ENCODE measurements at places on chromosomes 2 and 18. TPM values are rescaled to one million over a fixed set of nuclear protein-coding genes. Genes with fewer than 3 reads are reported as not detected.
A peak's percentile ranks its signal among the peaks of the same experiment; 100 is the strongest.

GRCh38 chr18:46421973-46422551 lies 235.0 kb downstream of the LOXHD1 start:
- no peak for DNase-seq

DNA sequence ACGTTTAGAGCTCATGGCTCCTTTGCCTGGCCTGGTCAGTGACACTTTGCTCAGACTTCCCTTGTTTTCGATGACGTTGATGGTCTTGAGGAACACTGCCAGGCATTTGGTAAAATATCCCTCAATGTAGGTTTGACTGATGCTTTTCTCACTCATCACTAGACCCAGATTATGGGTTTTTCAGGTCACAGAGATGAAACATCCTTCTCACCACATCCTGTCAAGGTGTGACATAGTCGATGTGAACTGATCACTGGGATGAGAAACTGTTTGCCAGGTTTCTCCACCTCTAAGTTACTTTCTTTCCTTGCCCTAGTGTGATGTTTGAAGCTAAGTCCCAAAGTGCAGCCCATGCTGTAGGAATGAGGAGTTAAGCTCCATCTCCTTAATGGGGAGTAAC lies 81.5 kb downstream of the AFF3 start:
- no peak for DNase-seq

- DNase-seq, result no peak
These were observed 784 bp downstream of the CRACDL start for GRCh38 chr2:98935111-98935770.

- DNase-seq, result no peak
These were observed 1599.7 kb upstream of the ZEB2 start for GRCh38 chr2:146119586-146119985.

GRCh38 chr2:831622-832021 lies 119.0 kb upstream of the SNTG2 start:
- no peak for DNase-seq

- DNase-seq, result no peak
These were observed 676.1 kb upstream of the CELF4 start for GRCh38 chr18:38241736-38242135.

GRCh38 chr18:3967359-3968180 lies 487.5 kb downstream of the DLGAP1 start:
- no peak for DNase-seq

DNA sequence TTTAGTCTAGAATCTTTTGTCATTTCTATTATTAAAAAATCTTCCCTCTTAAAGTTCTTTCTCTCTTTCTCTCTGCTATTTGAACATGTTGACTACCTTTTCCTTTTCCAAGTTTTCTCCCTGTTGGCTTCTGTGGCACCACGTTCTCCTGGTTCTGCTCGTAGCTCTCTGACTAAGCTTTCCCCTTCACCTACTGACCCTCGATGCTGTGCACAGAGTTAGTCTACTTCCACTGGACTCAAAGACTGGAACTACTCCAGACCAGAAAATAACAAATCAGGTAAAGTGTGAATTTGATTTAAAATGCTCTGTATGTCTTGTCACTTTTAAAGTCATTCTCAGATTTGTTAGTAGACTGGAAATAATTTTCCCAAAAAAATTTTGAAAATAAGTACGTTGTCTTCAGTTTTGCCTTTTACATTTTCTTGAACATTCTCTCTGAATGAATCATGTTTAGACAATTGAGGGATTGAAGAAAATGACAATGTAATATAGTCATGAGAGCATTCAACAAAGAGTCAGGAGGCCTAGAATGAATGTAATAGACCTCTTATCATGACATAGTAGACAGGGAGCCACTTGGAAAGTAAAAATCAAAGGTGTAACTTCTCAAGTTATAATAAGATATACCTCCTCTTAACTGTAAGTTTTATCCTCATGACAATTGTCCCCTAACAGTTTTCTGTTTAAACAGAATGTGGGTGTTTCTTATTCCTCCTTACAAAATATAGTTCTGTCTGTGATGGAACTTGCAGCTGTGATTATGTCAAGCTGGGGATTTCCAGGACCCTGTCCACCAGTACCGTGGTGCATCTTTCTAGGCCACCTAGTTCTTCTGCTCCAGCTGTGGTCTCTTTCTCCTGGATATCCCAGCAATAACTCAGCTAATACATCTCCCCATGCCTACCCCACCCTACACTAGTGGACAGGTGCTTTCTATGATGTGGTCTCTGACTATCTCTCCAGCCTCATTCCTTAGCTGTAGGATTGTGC lies 25.5 kb downstream of the ITPRID2 start:
- DNase-seq, result no peak

DNA sequence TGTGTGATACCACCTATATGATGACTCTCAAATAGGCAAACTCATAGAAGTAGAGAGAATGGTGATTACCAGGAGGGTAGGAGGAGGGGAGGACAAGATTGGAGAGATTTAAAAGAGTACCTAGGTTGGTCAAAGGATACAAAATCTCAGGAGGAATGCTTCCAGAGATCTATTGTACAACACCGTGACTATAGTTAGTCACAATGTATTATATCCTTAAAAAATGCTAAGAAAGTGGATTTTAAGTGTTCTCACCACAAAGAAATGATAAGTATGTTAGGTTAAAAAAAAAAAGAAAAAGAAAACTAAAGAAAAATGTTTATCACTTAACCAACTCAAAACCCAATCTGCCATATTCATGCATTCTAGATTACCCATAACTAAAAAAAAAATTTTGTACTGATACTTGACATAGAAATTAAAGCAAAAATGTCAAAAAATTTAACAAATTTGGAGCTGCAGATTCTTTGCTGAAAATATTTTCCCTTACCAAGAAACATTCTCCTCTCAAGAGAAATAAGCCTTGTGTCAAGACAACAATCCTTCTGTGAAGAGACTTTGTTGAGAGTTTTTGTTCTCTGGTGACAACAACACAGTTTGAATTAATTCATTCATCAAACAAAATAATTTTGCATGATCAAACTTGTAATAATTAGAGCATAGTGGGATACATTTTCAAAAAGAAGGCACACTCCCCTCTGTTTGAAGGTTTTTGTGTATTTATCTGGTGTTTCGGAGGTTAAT lies 213.1 kb downstream of the DNER start:
- DNase-seq, result no peak

DNA sequence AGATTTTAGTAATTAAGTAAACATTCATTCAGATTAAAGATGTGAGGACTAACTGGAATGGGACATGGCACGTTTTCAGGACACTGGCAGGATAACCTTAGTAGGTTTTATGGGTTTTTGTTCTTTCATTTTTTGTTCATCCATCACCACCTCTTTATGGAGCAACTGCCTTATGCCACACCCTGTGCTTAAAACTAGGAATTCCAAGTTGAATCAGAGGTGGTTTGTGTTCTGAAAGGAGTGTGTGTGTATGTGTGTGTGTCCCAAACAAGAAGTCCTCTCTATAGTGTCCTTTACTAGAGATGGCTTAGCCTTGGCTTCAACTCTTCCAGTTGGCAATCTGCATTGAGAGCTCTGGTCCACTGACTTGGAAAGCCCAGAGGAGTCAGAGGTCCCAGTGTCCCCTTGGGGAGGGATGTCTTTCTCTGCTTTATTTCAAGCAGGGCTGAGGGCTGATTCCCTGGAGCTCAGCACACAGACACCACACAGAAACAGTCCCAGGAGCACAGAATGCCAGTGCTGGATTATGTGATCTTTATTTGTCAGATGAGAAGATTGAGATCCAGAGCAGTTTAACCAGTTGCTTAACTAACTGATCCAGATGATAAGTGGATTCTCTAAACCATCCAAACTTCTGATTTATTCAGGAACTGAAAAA lies 25.2 kb downstream of the RHOB start:
- DNase-seq, result no peak

GRCh38 chr2:125656190-125656589 lies 999.8 kb upstream of the GYPC start:
- DNase-seq, result no peak

- no peak for DNase-seq
These were observed 71.2 kb downstream of the STK25 start for GRCh38 chr2:241437179-241437578.

DNA sequence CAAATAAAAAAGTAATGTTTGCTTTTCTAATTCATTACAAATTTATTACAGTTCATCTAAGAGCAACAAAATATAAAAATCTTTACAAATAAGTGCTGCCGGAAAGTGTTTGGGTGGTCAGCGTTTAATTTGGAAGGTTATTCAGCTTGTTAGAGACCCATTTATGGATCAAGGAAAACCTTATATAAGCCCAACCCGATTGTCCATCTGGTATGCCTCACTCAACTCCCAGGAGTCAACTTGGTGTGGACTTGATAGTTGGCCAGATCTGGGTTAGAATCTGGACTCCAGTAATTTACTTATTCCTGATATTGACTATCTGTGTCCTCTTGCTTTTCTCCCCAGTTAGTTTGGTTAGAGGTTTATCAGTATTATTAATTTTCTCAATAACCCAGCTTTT lies 106.2 kb downstream of the KCTD1 start:
- DNase-seq, result no peak

DNA sequence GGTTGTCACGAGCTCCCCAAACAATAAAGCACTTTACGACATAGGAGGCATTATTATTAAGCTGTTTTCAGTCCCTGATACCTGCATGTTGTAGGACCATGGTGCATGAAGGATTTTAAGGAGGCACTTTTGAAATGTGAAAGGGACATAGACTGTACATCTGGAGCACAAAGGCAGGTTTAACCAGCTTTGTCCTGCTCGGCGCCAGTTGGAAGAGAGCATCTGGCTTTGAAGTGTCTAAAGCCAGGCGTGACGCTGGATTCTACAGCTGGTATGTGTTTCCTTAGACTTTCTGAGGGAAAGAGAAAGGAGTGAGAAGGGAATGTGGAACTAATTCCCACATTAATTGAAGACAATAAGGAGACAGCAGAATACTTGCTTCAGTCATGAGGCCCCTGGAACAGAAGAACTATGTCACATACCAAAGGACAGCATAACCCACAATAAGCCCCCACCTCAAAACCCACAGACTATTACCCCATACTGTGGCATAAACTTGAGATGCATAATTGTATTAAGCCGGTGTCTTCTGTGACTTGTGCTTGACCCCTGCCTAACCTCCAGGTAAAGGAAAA lies 381.0 kb upstream of the MEX3C start:
- DNase-seq, result no peak

GRCh38 chr2:128362889-128363228 lies 44.2 kb upstream of the HS6ST1 start:
- DNase-seq, result peak; percentile 71

- DNase-seq, result no peak
These were observed 119.1 kb upstream of the KLF7 start for GRCh38 chr2:207284556-207285472.

- DNase-seq, result no peak
These were observed 43.2 kb upstream of the GLS start for GRCh38 chr2:190837420-190837819.

DNA sequence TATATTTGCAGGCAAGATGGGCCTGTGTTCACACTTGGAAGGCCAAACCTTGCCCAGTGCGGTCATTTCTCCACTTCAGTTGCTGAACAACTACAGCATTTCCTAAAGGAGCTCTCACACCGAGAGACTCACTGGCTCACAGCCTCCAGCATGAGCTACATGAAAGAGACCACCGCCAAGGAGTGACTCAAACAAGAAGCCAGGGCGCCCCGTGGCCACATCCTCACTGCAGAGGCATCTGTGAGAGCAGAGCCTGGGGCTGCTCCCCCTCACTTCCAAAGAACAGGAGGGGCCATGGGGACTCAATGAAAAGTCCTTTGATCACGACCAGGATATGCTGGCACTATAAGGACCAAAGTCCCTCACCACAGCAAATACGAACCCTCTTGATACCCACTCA lies 50.0 kb downstream of the TMEM163 start:
- no peak for DNase-seq

GRCh38 chr2:182391443-182391842 lies 35.4 kb downstream of the PDE1A start:
- DNase-seq, result no peak

- DNase-seq, result no peak
These were observed 152.9 kb downstream of the SMAD7 start for GRCh38 chr18:48797841-48798255.

DNA sequence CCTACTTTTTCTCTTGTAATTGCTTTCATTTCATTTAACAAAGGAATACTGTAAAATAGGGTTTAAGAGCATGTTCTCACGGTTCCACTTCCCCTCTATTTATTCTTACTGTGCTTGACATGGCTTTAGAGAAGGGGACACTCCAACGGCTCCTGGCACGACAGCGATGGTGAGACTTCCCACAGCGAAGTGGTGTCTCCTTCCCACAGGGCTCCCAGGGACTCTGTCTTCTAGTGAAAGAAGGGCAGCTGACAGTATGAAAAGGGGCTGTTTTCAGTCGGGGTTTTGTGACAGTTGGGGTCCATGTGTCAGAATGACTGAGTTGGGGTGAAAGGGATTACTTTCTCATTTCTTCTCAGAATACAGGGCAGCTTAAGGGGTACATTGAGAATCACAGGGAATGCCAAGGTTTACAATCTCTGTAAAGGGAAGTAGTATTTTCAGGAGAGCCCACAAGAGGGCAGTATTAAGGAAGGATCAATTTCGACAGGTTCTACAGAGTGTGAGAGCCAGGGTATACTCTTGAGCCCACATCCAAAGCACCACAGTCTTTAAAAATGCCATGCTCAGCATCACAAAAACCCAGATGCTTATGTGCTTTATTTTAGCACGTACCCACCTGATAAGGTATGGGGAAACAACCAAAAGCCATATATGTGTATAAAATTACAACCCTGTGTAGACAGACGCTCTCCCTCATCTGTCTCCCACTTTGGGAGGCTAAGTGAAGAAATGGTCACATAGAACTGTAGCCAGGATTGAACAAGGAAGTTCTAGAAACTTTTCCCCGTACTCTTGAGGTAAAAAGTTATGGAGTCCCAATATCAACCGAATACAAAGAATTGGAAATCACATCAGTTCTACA lies 31.3 kb upstream of the RAPGEF4 start:
- DNase-seq, result no peak

GRCh38 chr2:39059366-39059952 lies 61.4 kb downstream of the SOS1 start:
- DNase-seq, result peak; percentile 18

- no peak for DNase-seq
These were observed 70.1 kb downstream of the NABP1 start for GRCh38 chr2:191748059-191748461.

GRCh38 chr2:39523308-39524044 lies 86.4 kb upstream of the MAP4K3 start:
- no peak for DNase-seq

GRCh38 chr2:220499225-220499624 lies 871.8 kb downstream of the SLC4A3 start:
- no peak for DNase-seq

ACTG2 gene
- 4.7 TPM for polyA plus RNA-seq

MEP1B gene
- 0.14 TPM for polyA plus RNA-seq

GAREM1 gene
- 30.9 TPM for polyA plus RNA-seq

M1AP gene
- 0.43 TPM for polyA plus RNA-seq

VWC2L gene
- polyA plus RNA-seq, result 0.07 TPM

TMEM169 gene
- polyA plus RNA-seq, result 15.2 TPM

UGT1A7 gene
- not detected for polyA plus RNA-seq

CRYBA2 gene
- polyA plus RNA-seq, result not detected

SCYGR4 gene
- polyA plus RNA-seq, result not detected

KCNE4 gene
- 14.3 TPM for polyA plus RNA-seq

CFAP65 gene
- polyA plus RNA-seq, result 0.24 TPM

TYMS gene
- polyA plus RNA-seq, result 130 TPM

DSG4 gene
- polyA plus RNA-seq, result not detected

CXCR1 gene
- polyA plus RNA-seq, result 0.07 TPM

AFF3 gene
- 24.6 TPM for polyA plus RNA-seq

RNPEPL1 gene
- 30.3 TPM for polyA plus RNA-seq

RBM44 gene
- polyA plus RNA-seq, result 0.38 TPM

OSR1 gene
- 13.9 TPM for polyA plus RNA-seq

FLACC1 gene
- polyA plus RNA-seq, result 2.7 TPM

Data from left renal cortex interstitium (tissue), 4 donors.